Epithelial cell of alveolus of lung (primary cell): ENCODE measurements at places on chromosomes 6 and 20. TPM values are rescaled to one million over a fixed set of nuclear protein-coding genes. Genes with fewer than 3 reads are reported as not detected.

ID1 gene
- total RNA-seq = 238 and 993 TPM in 2 replicates

TMEM30A gene
- total RNA-seq = 128 and 144 TPM in 2 replicates

MYL9 gene
- total RNA-seq = 31.4 and 150 TPM in 2 replicates

RBPJL gene
- not detected in 2 replicates for total RNA-seq

RIMS1 gene
- 0.16 and 0.91 TPM in 2 replicates for total RNA-seq

ZBP1 gene
- total RNA-seq = not detected in 2 replicates

CTNNBL1 gene
- 20.6 and 24.3 TPM in 2 replicates for total RNA-seq
